ENCODE measurements at places on chromosomes 6 and 20. TPM values are rescaled to one million over a fixed set of nuclear protein-coding genes. Genes with fewer than 3 reads are reported as not detected.

GRCh38 chr6:170018422-170018935 is 267.1 kb downstream of the ERMARD start:
- no peak for DNase-seq

Gene TP53TG5
- total RNA-seq, result not detected

- peak; percentile 79 for DNase-seq
Measured at GRCh38 chr6:81938991-81939732, 186.7 kb upstream of the TENT5A start.

- DNase-seq, result peak; percentile 50
Measured at GRCh38 chr6:154733183-154733625, at the start of gene SCAF8. SCAF8 (plus strand) TSS chr6:154733416; CDS start chr6:154733901, 485 bp downstream.

- DNase-seq, result no peak
Measured at GRCh38 chr6:36851626-36852025, 12.4 kb upstream of the CPNE5 start.

Gene OXT
- not detected for total RNA-seq

- DNase-seq, result peak; percentile 90
Measured at GRCh38 chr6:116206231-116206903, 47.5 kb downstream of the TSPYL4 start.

GRCh38 chr6:139925894-139926641 is 551.6 kb upstream of the CITED2 start:
- DNase-seq, result no peak

DNA sequence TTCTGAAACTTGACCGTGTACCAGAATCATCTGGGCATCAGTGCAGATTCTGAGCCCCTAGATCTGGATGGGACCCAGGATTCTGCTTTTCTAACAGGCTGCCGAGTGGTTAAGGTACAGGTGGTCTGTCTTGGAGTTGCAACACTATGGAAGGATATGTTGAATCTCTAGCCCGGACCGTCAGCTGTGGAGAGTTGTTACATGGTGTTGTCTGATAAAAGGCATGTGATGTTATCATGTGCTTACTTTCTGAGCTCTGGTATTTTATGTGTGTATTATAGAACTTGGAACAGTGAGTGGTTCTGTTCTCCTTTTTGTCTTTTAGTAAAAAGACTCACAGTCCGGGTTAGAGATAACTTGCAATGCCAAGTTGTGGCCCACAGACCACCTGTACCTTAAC is 123.0 kb downstream of the JARID2 start:
- DNase-seq, result no peak

- DNase-seq, result no peak
Measured at GRCh38 chr20:5910186-5910585, 40.1 kb downstream of the TRMT6 start.

DNA sequence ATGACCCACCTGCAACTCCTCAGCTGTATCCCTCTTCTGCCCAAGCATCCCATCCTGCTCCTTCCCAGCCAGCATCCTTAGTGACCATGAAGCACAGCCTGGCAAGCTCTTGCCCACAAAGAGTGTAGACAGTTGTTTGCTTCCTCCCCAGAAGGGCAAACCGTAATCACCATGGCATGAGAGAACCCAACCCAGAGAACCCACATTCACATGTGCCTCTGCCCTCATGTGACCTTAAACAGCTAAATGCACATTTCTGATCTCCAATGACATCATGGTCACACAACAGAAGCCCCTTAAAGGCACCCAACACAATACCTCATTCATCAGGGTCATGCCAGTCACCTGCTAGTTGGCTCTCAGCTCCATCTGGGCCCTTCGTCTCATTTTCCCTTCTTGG is 162.8 kb upstream of the CDYL start:
- no peak for DNase-seq

DNA sequence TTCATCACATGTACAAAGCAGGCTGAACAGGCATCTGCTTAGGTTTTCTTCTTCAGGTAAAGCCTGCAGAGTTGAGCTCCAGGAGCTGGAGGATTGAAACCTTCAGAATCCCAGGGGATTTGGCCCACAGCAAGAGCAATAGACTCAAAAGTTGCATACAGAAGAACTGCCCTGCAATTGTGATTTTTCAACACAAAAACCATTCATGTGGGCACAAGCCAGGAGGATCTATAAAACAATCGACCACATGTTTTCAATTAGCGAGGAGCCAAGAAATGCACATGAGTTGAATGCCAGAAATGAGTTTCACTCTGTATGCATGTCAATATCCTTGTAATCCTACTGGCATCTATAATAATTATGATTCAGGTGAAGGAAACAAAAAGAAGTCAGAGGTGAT is 576.4 kb downstream of the HDGFL1 start:
- no peak for DNase-seq

Gene OLIG3
- not detected for total RNA-seq

Gene GRM1
- not detected for total RNA-seq

GRCh38 chr20:37358366-37359150 is 12.6 kb downstream of the SRC start:
- DNase-seq, result peak; percentile 93

- DNase-seq, result peak; percentile 75
Measured at GRCh38 chr6:44116641-44117382, 10.4 kb downstream of the MRPL14 start.

Gene OR2B6
- not detected for total RNA-seq

DNA sequence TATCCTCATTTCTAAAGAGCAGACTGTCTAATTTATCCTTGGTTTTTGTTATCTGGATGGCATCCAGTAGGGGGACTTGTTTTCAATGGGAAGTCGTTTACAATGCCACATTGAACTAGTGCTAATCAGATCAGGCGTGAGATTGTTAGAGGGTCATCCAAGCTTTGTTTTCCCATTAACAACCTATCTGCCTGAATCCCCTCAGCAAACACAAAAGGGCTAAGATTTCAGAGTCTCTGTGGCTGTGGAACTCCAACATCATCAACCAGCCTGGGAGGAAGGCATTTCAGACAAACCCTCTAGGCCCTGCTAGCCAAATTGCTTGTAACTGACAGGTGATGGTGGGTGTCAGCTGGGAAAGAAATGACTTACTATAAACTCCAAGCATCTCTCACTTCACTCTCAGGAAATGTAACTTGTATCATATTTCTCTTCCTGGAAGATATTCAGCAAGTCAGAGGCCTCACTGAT is 47.7 kb downstream of the COL19A1 start:
- DNase-seq, result peak; percentile 24

DNA sequence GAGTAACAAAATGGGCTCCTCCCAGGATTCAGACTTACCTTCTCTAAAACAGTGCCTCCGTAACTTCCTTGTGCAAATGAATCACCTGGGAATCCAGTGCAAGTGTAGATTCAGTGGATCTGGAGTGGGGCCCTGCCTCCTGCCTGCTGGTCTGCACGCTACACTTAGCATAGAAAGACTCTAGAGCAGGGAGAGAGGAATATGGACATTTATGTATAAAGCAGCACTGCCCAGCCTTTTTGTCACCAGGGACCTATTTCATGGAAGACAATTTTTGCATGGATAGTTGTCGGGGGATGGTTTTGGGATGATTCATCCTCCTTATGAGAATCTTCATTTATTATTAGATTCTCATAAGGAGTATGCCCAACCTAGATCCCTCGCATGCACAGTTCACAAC is 42.3 kb upstream of the L3MBTL3 start:
- no peak for DNase-seq

- DNase-seq, result peak; percentile 47
Measured at GRCh38 chr6:25172819-25173218, 106.4 kb upstream of the CARMIL1 start.

Data from bronchial epithelial cell (primary cell).